ENCODE measurements at places on chromosomes 11 and 22. TPM values are rescaled to one million over a fixed set of nuclear protein-coding genes. Genes with fewer than 3 reads are reported as not detected.

- H3K27ac ChIP-seq = peak overlapping the region; percentile 69
- no peaks in the 10 kb centered on the region for H3K27me3 ChIP-seq
- no peaks in the 10 kb centered on the region for H3K36me3 ChIP-seq
- DNase-seq = no peak
Measured at GRCh38 chr11:93196816-93197379, 893 bp downstream of the SLC36A4 start.

DNA sequence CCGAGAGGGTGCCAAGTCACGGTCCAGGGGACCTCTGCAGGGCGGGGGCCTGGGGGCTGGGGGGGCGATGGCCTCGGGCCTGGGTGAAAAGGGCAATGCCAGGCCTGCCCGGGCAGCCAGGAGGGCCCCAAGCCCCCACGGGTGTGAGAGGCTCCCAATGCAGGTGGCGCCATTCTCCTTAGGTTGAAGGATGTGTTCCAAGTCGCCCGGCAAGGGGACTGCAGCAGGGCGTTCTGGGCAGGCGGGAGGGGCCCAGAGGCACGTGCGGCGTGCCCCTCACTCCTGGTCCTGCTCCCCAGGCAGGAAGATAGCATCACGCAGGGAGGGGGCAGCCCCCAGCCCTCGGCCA is 730 bp upstream of the TNNI2 start:
- no peak overlapping the region for H3K4me3 ChIP-seq
- H3K4me1 ChIP-seq = peaks cover 60% of the 10 kb centered on the region
- peaks cover 20% of the 10 kb centered on the region for H3K27me3 ChIP-seq

- H3K27me3 ChIP-seq = peaks cover 22% of the 10 kb centered on the region
- no peaks in the 10 kb centered on the region for H3K36me3 ChIP-seq
- H3K27ac ChIP-seq = no peak overlapping the region
Measured at GRCh38 chr11:114330373-114330772, 34.2 kb downstream of the NNMT start.

- no peak overlapping the region for H3K4me3 ChIP-seq
- H3K36me3 ChIP-seq = 0 out of 3 replicates have a peak, but pooled peaks cover 3% of the 10 kb centered on the region
- no peaks in the 10 kb centered on the region for H3K27me3 ChIP-seq
- no peak overlapping the region for H3K27ac ChIP-seq
Measured at GRCh38 chr11:61701242-61701886, 21.2 kb downstream of the DAGLA start.

Gene HBG1
- polyA plus RNA-seq = not detected
